ENCODE measurements at places on chromosomes 3 and 15.

- DNase-seq: no peak
Measured at GRCh38 chr3:72892870-72893269, 5.0 kb downstream of the GXYLT2 start.

- no peak for DNase-seq
Measured at GRCh38 chr3:197343656-197344408, 45.4 kb upstream of the DLG1 start.

- DNase-seq: no peak
Measured at GRCh38 chr3:26838026-26838425, 215.5 kb downstream of the LRRC3B start.

DNA sequence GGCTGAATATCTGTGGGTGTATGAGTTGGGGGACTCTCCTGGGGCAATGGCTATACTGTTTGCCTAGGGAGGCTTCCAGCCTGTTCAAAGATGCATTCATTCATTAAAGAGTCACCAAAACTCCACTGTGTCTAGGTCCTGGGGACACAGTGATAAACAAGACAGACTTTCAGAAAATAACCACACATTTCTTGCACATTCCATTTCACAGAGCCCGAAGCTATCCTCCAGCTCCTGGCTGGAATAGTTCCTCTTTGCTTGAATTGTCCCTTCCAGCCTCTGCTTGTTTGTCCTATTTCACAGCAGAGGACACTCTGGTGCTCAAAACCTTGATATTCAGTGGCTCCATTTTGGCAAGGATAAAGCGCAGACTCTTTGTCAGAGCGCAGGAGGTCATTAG, 61.7 kb upstream of the ITGA11 start:
- no peak for DNase-seq

DNA sequence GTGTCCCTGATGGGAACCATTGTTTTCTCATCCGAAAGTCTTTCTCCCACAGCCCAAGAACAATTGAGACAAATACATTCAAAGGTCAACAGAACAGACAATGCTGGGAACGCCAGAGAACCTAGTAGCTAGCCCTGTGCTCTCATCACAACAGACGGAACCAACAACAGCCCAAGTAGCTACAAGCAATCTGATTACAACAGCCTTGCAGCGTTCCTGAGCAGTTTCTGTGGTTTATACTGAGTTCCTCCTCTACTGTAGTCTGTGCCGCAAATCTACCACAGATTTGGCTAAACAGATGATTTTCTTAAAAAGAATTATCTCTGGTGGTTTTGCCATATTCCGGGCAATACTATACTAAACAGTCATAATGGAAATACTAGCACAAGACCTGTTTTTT, 435.6 kb downstream of the MECOM start:
- no peak for DNase-seq

DNA sequence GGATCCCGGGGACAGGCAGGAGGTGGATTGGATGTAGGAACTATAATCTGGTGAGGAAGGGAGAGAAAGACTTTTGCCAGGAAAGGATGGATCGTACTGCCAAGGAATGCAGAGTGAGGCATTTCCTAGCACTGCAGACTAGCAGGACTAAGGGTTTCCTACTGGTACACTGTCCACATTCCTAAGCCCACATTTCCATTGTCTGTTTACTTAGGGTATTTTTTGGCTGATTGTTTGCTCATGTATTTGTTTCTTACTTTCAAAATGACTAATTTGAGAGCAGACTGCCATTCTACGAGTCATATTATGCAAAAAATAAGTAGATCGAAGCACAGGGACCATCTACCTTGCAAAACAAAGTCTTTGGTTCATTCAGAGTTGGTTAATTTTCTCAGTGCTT, 1029.5 kb upstream of the NR2F2 start:
- DNase-seq: no peak

- DNase-seq: no peak
Measured at GRCh38 chr3:128515967-128516366, 23.0 kb upstream of the GATA2 start.

- DNase-seq: no peak
Measured at GRCh38 chr3:38212141-38212540, 46.8 kb downstream of the OXSR1 start.

DNA sequence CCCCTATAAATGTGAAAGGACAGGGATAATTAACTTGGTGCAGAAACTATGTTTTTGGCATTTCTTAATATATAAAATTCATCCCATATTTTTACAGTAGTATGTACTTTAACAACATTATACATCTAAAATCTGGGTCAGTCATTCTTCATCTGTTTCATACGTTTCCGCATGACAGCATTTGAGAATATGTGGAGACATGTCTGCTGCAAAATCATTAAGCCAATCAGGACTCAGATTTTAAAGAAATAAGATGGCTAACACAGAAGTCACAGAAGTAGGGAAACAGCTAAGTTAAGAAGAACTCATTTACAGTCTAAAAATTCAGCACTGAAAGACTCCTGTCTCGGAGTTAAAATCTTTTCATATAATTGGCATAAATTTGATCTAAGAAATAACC, 200.4 kb downstream of the TAFA4 start:
- DNase-seq: no peak

DNA sequence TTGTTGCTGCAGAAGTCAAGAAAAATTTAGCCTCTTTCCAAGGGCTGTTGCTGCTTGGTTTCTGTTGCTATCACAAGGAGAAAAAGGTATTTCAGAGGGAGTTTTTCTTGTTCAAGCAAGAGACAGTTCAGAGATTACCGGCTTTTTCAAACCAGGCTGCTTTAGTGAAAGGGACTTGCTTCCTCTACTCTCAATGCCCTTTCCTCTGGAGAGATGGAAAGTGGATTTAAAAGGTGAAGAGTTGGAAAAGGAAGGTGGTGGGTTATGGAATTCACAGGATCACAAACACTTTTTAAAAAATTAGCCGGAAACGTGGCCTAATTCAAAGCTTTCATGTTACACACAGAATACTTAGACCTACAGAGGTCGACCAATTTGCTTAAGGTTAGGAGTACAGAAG, 1.1 kb downstream of the PARP6 start:
- DNase-seq: no peak

Data from activated CD4-positive, CD25-positive, alpha-beta regulatory T cell (primary cell).